H1 (cell line): ENCODE measurements at places on chromosomes 5 and 9. TPM values are rescaled to one million over a fixed set of nuclear protein-coding genes. Genes with fewer than 3 reads are reported as not detected.

ANKRD33B gene
- total RNA-seq: 20.5 and 20.6 TPM in 2 replicates

TLR4 gene
- total RNA-seq: 0.17 and 0.19 TPM in 2 replicates

ADAMTS2 gene
- 5.2 and 7.3 TPM in 2 replicates for total RNA-seq

TEX53 gene
- not detected in 2 replicates for total RNA-seq

DNA sequence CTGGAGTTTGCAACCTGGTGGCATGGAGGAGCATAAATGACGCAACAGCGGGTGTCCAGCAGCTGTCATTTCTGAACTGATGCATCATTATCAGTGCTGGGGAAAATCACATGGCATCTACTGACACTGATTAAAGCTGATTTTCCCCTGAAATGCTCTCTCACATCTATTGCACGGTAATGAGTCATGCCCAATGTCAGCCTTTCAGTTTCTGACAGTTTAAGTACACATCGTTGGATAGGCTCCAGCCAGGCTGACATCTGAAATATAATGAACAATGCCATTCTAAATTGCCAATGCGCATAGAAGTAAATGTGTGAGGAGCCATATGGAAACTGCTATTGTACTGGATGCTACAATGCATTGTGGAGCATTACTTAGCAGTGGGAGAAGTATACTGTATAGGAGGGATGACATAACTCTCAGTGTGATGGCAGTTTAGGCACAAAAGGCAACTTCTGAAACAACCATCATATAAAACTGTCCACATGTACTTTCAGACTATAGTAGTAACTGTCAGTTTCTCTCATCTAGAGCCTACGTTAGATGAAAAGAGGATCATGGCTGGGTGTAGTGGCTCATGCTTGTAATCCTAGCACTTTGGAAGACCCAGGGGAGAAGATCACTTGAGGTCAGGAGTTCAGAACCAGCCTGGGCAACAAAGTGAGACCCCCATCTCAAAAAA lies 389.3 kb upstream of the DMAC1 start:
- no peak for DNase-seq

GRCh38 chr9:131406563-131407436 lies 12.9 kb downstream of the PRRC2B start:
- no peak for DNase-seq

GRCh38 chr5:107969847-107970246 lies 299.1 kb upstream of the EFNA5 start:
- no peak for DNase-seq

DNA sequence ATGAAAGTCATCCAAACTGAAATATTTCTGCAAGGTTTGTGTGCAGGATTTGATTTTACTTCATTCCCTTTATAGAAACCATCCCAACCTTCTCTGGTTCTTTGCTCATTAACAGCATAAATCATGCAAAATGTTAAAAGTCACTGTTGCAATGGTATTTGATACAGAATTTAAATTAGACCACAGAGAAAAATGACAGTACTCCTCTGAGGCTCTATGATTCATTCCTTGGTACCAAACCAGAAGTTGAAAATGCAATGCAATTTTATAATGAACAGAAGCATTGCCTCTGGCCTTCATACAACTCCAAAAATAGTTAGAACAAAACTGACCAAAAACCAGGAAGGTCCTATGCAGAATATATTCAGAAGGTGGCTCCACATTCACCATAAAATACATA lies 607.1 kb downstream of the TLE1 start:
- DNase-seq: no peak

DNA sequence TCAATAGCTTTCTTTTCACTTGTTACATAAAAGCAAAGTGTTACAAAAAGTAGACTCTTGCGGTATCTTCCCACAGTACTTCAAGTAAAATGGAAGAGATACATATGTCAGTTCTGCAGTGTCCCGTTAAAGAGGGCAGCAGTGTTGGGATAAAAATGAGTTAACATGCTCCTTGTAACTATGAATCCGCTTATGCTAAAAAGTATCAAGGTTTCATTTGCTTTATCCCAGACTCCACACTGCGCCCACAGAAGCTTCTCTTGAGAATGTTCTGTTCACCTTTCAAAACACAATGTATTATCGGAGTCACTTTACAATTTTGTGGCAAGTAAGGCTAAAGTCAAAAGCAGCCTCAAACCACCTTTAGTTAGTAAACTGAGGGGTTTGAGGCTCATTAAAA lies 790 bp downstream of the PTAR1 start:
- no peak for DNase-seq

DNA sequence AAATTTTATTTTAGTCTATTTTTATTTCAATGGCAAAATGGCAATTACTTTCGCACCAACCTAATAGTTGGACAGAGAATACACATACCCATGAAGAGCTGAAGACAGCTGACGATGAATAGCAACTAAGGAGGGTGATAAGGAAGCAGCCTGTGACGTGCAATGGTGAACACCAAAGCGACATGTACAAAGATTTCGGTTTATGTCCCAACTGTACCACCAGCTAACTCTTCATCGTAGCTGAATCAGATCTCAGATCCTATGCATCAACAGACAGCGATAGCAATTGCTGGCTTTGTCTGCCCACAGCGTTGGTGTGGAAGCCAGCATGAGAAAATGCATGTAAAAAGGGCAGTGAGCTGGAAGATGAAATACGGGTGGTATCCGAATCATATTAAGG lies 130.6 kb upstream of the ANKH start:
- no peak for DNase-seq

GRCh38 chr5:114702731-114703130 lies 340.9 kb downstream of the KCNN2 start:
- DNase-seq: no peak

DNA sequence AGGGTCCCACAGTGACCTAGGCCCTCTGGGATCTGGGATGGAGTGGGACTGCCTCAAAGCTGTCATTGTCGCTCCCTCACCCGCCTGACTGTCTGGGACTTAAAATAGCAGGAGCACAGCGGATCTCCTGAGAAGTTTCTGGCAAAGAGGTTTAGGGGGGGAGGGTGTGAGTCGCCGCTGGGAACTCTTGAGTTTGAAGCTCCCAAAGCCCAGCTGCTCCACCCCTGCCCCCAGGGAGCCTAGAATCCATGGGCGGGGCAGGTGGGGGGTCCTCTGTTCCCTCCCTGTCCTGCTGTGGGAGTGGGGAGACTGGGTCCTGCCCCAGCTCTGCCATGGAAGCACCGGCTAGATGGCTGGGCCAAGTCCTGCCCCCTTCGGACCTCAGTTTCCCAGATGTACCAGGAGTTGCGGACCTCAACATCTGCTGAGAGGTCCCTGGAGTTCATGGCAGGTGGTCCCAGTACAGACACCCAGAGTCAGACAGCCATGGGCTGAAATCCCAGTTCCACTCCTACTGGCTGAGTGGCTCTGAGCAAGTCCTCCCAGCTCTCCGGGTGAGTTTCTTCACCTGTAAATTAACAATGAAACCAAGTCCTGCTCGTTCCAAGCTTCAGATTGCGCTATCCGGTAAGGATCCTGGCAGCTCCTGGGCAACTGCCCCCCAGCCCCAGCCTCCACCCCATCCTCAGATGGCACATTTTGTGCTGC lies 985 bp upstream of the WDR38 start:
- DNase-seq: no peak

DNA sequence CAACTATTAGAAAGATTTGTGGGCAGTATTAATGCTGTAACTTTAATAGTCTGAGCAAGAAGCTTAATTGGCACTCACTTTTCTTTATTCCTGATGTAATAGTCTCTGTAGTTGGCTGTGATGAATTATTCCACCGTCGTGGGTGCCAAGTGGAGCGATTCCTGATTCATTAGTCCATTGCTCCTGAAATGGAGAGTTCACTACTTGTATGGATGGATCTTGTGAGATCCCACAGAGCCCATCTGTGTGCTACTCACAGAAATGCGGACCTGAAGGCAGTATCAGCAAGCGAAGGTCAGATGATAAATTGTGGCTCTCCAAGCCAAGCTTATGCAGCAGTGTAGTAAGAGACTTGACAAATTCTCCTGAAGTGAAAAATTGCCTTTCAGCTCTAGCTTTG lies 212.2 kb downstream of the CHSY3 start:
- no peak for DNase-seq

- DNase-seq: no peak
Measured at GRCh38 chr5:145260670-145261069, 574.5 kb downstream of the PRELID2 start.

- DNase-seq: no peak
Measured at GRCh38 chr5:166562246-166562645, 1729.2 kb upstream of the WWC1 start.

DNA sequence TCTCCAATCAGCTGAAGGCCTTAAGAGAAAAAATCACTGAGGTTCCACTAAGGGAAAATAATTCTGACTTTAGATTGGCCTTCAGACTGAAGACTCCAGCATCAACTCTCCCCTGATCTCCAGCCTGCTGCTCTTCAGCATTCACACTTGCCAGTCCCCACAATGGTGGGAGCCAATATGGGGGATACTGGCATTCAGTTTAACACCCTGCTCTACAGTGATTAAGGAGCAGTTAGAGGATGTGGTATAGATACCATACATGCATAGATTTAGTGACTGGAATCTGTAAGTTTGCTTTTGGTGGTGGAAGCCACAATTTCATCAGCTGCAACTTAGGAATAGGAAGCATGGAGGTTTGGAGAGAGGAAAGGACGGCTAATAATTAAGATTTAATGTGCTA lies 2017.7 kb upstream of the CDH6 start:
- no peak for DNase-seq

DNA sequence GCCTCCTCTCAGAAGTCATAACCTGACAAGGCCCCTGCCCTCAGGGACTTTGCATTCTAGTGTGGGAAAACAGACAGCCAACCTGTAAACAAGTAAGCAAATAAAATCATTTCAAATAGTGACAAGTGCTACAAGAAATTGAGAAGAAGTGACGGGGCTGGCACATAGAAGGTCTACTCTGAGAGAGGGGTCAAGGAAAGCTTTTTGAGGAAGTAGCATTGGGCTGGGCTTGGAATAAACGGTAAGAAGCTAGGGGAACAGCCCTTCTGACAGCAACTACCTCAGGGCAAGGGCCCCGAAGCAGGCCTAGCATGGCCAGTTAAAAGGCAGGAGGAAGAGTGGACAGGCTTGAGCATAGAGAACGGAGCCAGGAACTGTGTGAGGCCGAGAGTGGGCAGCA lies 4.8 kb upstream of the SLC2A8 start:
- no peak for DNase-seq

DNA sequence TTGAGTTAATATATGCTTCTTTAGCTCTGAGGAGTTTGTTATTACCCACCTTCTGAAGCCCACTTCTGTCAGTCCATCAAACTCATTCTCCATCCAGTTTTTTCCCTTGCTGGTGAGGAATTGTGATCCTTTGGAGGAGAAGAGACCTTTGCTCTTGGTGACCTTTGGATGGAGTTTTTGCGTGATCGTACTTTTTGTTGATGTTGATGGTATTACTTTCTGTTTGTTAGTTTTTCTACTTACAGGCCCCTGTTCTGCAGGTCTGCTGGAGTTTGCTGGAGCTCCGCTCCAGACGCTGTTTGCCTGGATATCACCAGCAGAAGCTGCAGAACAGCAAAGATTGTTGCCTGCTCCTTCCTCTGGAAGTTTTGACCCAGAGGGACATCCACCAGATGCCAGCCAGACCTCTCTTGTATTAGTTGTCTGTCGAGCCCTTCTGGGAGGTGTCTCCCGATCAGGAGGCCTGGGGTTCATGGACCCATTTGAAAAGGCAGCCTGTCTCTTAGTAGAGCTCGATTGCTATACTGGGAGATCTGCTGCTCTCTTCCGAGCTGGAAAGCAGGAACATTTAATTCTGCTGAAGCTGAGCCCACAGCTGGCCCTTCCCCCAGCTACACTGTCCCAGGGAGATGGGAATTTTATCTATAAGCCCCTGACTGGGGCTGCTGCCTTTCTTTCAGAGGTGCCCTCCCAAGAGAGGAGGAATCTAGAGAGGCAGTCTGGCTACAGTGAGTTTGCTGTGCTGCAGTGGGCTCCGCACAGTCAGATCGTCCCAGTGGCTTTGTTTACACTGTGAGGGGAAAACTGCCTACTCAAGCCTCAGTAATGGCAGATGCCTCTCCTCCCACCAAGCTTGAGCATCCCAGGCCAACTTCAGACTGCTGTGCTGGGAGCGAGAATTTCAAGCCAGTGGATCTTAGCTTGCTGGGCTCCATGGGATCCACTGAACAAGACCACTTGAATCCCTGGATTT lies 445.5 kb downstream of the MAN2A1 start:
- DNase-seq: no peak

- DNase-seq: peak; percentile 36
Measured at GRCh38 chr9:27888661-27889295, 315.5 kb upstream of the C9orf72 start.

DNA sequence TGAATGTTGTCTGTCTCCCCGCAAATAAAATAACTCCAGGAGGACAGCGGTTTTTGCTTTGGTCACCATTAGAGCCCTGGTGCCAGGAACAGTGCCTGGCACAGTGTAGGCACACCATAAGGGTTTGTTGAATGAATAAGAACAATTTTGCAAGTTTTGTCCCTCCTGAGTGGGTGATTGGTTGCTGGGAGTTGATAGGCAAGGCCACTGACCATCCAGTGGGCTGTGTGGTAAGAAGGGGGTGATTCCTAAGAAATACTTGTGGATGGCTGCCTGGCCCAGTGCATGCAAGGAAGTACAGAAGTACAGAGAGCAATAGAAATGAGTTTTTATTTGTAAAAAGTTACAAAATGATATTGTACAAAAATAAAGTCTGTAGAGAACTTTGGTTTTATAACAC lies 27.5 kb downstream of the GDNF start:
- no peak for DNase-seq
